NCI-H446 treated with DMSO at 0.1 percent for 48 hours (cell line): ENCODE measurements at places on chromosomes 2 and 18.

GRCh38 chr2:199743415-199744120 lies 107.4 kb downstream of the FTCDNL1 start:
- no peak for DNase-seq

DNA sequence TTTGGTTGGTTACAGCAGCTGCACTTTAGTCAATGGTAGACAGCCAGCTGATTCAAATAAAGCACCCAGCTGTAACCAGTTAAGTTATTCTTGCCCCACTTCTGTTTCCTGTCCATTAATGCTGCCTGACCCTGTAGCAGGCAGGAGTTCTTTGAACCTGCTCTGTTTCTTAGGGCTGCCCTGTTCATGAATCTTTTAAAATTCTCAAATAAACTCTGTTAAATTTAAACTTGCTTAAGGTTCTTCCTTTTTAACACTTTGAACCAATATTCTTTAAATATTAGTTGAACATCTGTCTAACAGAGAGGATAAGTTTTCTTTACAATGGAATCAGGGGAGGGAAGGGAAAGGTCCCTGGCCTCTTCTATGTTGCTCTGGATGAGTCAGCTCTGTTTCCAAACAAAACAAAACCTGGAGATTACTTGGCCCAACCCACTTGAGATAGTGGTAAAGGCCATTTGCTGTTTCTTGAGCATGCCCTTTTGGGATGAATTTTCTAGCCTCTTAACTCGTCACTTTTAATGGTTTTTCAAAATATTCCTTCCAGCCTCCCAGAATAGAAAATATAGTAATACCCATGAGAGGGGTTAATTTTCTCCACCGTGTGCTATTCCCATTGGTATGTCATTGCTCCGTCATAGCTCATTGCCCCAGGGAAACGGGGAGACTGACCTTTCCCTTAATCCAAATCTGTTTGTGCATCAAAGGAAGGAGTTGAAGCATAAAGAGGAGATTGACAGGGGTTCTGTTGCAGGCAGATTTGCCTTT lies 112.1 kb upstream of the FHL2 start:
- no peak for DNase-seq

- DNase-seq = no peak
Measured at GRCh38 chr2:231884438-231885140, 41.6 kb downstream of the NPPC start.

- DNase-seq = no peak
Measured at GRCh38 chr2:134352844-134353243, 99.0 kb downstream of the MGAT5 start.

DNA sequence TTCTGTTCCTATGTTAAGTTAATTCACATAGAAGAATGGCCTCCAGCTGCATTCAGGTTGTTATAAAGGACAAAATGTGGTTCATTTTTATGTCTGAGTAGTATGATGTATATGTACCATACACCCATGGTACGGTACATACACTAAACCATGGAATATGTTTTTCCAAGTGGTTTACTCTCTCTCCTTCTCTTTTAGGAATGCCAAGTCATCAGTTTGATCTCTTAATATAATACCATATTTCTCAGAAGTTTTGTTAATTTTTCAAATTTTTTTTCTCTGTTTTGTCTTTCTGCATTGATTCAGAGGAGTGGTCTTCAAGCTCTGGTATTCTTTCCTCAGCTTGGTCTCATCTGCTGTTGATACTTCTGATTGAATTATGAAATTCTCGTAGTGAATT lies 230.9 kb downstream of the DSEL start:
- DNase-seq = no peak

GRCh38 chr2:12047761-12048160 lies 301.3 kb downstream of the LPIN1 start:
- DNase-seq = no peak

GRCh38 chr18:470661-471501 lies 29.6 kb downstream of the COLEC12 start:
- DNase-seq = no peak

DNA sequence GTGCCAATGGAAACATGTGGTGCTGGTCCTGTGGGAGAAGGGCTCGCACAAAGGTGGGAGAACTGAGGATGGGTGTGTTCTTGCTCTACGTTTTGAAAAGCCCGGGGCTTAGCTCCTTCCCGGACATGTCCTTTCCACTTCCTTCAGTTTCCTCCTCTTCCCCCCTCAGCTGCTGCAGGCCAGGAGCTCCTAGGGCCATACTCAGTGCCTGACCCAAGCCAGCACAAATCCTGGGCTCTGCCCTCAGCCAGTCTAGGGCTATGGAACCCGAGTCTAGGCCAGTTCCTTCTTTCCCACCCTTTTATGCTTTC lies 1.4 kb upstream of the SIX2 start:
- no peak for DNase-seq

GRCh38 chr2:40955635-40956034 lies 503.7 kb upstream of the SLC8A1 start:
- no peak for DNase-seq
